ENCODE measurements at places on chromosomes 1 and 21. TPM values are rescaled to one million over a fixed set of nuclear protein-coding genes. Genes with fewer than 3 reads are reported as not detected.

- DNase-seq = no peak
These were observed at the start of gene KCNA2 for GRCh38 chr1:110605901-110606656. TSS of gene KCNA2 (minus strand) at chr1:110606358. CDS start at chr1:110604782, 1,576 bp downstream.

DNA sequence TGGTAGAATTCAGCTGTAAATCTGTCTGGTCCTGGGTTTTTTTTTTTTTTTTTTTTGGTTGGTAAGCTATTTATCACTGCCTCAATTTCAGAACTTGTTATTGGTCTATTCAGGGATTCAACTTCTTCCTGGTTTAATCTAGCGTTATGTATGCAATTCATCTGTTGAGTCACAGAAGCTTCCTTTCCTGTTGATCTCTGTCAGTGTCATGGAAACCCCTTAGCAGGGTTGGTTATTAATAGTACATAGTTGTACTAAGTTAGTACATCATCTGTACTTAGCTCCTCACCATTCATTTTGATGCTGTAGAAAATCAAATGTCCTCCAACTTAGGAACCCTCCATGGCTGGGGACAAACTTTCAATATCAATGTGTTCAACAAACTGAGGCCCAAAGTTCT lies 51.0 kb upstream of the BARHL2 start:
- DNase-seq = no peak

DNA sequence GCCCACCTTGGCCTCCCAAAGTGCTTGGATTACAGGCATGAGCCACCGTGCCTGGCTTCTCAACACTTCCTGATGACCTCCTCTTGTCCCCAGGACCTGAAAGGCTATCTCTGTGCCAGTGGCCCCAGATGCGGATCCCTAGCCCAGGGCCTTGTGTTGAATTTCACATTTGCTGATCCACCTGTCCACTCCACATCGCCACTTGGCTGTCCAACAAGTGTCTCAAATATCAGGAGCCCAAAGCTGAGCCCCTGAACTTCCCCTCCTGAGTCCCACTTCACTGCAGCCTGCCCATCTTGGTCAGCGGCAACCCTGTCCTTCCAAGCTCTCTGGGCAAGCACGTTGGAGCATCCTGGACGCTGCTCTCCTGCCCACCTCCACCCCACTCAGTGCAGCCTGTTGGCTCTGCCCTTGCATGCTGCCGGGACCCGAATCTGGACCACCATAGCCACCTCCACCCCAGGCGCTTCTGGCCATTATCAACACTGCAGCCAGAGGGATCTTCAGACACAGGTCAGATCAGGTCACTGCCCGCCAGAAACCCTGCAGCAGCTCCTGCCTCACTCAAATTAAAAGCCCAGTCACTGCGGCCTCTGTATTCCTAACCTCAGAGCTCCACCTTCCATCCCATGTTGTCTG lies 352.5 kb upstream of the VAMP3 start:
- DNase-seq = no peak

DNA sequence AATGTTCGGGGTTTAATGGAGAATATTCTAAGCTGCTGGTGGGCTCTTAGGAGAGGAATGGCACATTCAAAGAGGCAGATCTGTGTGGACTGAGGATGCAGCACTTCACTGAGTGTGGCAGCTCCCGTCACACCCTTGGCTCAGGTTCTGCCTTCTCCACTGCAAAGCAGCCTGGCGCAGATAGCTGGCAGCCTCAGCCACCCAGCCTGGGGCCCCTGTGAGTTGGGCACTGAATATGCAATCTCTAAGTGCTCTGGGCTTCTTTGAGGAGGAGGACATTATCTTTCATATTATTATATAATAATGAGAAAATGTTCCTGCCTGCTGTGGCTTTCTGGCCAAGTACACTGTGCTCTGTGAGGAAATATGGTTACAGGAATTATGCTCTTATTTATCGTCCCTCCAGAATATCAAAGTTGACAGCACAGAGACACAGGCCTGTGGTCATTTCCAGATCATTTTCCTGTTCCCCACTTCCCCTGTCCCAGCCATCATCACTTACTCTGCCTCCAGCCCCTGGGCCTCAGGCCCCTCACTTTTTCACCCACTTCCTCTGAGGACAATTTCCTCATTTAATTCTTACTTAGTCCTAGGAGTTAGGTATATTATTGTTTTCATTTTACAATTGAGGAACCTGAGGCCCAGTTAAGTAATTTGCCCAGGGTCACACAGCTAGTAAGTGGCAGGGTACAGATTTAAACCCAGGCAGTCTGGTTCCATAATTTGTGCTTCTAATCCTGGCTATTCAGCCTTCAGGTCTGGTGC lies 53.6 kb downstream of the MAB21L3 start:
- DNase-seq = no peak

- no peak for DNase-seq
These were observed 32.8 kb downstream of the PTAFR start for GRCh38 chr1:28143496-28144202.

The PTCH2 gene
- 0.96 TPM for total RNA-seq

GRCh38 chr1:162757476-162757875 lies 33.0 kb upstream of the HSD17B7 start:
- no peak for DNase-seq

GRCh38 chr1:65497256-65497830 lies 76.9 kb downstream of the LEPR start:
- DNase-seq = no peak

DNA sequence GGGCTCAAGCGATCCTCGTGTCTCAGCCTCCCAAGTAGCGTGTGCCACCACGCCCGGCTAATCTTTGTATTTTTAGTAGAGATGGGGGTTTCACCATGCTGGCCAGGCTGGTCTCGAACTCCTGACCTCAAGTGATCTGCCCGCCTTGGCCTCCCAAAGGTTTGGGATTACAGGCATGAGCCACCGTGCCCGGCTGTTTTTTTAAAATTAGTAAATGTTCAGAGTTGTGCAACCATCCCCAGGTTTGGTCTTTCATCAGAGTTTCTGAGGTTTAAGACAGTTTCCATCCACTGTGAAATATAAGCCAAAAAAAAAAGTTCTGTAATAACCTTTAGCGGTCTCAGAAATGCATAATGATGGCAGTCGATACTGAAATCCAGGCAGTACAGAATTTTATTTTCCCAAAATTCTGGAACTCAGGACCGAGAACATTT lies 550 bp upstream of the SYT11 start:
- DNase-seq = no peak

The LGALS8 gene
- 15.4 TPM for total RNA-seq

The CCDC17 gene
- 1.7 TPM for total RNA-seq

The ANXA9 gene
- total RNA-seq = not detected

- DNase-seq = no peak
These were observed 68.5 kb upstream of the GADD45A start for GRCh38 chr1:67616394-67616985.

DNA sequence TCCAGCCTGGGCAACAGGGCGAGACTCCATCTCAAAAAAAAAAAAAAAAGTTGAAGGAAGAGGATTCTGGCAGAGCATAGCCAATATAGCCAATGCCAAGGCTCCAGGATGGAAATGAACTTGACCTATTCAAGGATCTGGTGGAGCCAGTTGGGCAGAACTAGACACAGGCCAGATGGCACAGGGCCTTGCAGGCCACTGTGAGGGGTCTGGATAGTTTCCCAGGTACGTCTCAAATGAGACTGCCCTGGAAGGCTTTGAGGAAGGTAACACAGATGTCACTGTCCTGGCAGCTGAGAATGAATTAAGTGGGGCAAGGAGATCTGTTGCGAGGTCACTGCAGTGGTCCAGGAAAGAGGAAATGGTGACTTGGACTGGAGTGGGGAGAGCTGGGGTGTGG lies 12.0 kb upstream of the ARHGEF19 start:
- no peak for DNase-seq

DNA sequence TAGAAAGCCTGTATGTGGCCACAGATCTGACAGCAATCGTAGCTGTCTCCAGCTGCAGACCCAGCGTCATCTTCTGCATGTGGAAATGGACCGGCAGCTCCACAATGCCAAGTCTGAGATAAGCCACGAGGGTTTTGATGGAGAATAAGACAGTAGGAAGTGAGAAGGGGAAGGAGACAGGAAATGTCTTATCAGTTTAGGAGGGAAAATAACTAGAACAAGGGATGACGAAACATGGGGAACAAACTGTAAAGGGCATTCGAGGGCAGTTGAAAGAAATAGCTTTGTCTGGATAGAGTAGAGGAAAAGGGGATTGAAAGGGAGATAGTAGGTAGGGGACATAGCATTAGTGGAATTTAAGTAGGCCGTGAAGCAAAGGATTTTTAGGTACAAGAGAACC lies 74.0 kb upstream of the CTTNBP2NL start:
- no peak for DNase-seq

- no peak for DNase-seq
These were observed 68.2 kb downstream of the POFUT2 start for GRCh38 chr21:45219517-45219916.

DNA sequence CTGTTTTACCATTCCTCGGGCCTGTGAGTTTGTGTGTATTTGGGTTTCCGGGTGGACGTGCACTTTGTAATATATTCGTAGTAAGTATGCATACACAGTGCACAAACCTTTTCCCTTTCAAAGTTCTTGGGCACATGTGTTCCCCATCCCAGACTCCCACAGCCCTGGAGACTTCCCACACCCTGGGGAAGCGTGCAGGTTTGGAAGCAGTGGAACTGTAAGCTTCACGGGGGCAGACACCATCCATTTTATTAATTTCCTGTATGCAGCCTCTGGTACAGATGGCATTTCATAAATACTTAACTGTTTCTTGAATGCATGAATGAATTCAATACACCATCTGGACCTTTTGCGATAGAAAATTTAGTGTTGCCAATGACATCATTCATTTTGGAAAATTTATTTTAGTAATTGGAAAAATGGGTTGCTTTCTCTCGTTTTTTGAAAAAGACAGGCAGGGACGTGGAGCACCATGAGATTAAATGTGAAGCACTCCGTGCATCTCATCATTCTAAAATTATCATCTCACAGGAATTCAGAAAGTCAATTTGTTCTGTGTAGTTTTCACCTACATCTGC lies 10.8 kb downstream of the ETS2 start:
- DNase-seq = no peak

The CYP4A22 gene
- not detected for total RNA-seq

- DNase-seq = no peak
These were observed 1.5 kb downstream of the AADACL3 start for GRCh38 chr1:12717301-12717838.

The NOS1AP gene
- 0.15 TPM for total RNA-seq

DNA sequence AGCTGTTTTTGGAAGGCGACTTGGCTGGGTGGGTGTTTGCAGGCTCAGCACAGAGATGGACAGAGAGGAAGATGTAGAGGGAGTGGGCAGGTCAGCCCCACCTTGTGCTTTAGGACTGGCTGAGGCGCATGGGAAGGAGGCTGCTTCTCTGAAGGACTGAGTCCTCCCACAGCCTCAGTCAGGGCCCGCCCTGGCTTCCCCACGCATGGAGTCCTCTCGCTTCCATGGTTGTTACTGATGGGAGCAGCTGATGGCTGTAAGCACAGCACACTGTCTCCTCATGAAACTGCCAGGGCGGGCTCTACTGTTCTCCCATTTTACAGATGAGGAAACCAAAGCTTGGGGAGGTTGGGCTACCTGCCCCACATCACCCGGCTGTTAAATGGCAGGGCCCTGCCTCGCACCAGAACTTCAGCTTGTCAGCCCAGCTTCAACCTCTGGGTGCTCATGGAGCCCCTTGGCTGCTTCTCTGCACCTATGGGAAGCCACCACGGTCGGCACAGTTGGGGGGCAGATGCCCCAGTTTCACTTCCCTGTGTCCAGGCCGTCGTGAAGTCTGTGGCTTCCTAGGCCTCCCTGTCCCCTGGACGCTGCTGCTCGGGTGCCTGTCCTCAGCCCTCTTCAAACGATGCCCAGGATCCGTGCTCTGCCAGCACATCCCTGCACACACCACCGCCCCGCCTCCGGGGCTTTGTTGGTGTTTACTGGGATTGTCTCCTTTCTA lies 2.4 kb downstream of the TMEM201 start:
- DNase-seq = no peak

The OR2L2 gene
- total RNA-seq = not detected

- no peak for DNase-seq
These were observed 73.1 kb downstream of the LAMC1 start for GRCh38 chr1:183096351-183096750.

DNA sequence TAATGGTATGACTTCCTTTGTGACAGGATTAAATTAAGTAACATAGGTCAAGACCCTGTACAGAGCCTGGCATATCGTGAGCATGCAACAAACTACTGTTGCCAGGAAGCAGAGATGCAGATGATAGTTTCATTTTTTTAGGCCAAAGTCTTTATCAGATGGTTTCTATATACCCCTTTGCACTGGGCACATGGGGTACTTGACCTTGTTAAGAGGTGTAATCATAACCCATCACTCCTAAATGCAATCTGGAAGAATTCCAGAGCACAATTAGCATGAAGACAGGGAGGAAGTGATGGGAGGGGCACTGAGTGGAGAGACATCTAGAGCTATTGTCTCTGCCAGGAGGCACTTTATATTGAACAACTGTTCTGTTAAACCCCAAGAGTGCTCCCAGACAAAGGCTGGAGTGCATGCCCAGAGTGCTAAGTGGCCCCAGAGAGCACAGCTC lies 22.1 kb downstream of the ZBTB17 start:
- DNase-seq = no peak

- DNase-seq = no peak
These were observed 47.6 kb downstream of the KRTAP19-8 start for GRCh38 chr21:30990514-30991262.

The C2CD4D gene
- total RNA-seq = 0.67 TPM

DNA sequence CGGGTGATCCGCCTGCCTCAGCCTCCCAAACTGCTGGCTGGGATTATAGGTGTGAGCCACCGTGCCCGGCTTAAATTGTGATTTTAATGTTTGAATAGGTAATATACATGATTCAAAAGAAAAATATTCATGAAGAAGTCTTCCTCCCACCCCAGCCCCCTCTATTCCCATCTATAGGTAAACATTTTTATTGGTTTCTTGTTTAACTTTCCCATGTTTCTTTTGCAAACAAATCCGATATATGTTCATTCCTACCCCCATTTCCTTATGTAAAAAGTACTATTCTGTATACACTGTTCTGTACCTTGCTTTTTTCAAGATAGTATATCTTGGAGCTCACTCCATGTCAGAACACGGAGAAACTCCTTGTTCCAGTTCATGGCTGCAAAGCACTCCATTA lies 23.2 kb downstream of the RPS6KA1 start:
- no peak for DNase-seq

DNA sequence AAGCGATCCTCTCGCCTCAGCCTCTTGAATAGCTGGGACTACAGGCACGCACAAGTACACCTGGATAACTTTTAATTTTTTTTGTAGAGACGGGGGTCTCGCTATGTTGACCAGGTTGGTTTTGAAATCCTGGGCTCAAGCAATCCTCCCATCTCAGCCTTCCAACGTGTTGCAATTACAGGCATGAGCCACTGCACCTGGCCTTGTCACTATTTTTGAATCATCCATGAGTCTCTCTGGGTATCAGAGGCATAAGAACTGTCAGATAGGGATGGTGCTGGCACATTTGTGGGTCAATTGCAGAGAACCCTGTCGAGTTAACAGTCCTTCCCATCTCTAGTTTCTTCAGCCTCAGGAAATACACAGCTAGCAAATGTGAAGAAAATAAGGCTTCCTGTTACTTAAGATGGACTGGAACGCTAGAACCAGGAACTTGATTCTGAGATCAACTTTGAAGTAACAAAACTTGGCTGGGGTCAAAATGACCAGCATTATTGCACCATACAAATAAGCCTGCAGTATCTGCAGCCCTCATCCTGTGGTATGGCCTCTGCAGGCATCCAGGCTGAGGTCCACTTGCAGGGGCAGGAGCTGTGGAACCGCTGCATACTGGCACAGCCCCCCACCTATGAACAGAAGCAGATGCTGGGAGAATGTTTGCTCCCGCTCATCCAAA lies 124.3 kb upstream of the GADD45A start:
- no peak for DNase-seq

The AKR7A2 gene
- total RNA-seq = 61.2 TPM

The PROK1 gene
- total RNA-seq = not detected

- no peak for DNase-seq
These were observed 38.5 kb downstream of the CRB1 start for GRCh38 chr1:197306381-197307062.

Measured in GM12878 (cell line).